ENCODE measurements at places on chromosomes 6 and 20. TPM values are rescaled to one million over a fixed set of nuclear protein-coding genes. Genes with fewer than 3 reads are reported as not detected.

The RIMS4 gene
- total RNA-seq = 13.8 TPM

The SYNCRIP gene
- 128 TPM for total RNA-seq

- no peak for DNase-seq
These were observed 77.9 kb upstream of the B3GAT2 start for GRCh38 chr6:71034563-71035345.

DNA sequence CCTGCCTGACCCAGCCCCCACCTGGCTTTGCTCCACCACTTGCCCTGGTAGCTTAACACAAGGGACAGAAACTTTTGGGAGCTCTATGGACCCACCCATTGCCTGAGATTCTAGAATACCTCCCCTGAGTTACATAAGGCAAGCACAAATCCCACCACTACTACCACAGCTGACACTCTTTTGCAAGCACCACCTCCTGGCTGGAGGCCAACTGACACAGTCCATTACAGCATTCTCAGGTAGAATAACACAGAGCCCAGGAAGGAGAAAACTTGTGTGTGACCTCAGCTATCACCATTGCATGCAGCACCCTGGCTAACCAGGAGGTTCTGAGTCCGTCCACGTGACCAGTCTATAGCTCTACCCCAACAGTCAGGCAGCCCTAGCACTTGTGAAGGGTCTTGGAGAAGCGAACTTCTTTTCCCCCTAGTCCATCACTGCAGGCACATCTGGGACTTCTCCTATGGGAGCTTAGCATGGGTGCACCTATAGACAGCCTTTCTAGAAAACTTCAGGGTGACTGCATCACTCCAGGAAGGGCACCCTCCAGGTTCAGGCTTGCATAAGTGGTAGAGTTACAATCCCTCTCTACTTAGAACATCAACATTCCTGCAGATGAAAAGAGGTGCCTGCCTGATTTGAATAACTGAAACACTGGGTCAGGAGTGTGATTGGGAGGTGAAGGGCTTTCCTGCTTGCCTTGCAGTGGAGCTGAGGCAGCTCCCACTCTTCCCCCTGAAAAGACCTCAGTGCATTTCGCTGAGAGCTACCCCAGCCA is 30.1 kb downstream of the CITED2 start:
- DNase-seq = peak; percentile 10

DNA sequence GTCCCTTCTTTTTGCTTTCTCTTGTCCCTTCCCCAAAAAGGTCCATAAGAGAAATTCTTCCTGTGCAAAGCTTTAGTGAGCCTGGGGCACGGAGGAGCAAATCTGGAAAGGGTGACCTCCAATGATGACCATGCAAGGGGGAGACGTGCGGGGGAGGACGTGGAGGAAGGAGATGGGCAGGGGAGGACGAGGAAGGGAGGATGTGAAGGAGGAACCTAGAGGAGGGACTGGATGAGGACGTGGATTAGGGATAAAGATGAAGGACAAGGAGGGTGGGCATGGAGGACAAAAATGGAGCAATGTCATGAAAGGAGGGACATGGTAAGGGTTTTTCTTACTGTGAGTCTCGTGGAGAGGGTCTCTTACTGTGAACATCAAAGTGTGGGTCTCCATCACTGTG is 139.5 kb downstream of the ERMARD start:
- no peak for DNase-seq

The ZFP57 gene
- not detected for total RNA-seq

The RIPOR3 gene
- total RNA-seq = 9.7 TPM

The CCNC gene
- total RNA-seq = 74.2 TPM

DNA sequence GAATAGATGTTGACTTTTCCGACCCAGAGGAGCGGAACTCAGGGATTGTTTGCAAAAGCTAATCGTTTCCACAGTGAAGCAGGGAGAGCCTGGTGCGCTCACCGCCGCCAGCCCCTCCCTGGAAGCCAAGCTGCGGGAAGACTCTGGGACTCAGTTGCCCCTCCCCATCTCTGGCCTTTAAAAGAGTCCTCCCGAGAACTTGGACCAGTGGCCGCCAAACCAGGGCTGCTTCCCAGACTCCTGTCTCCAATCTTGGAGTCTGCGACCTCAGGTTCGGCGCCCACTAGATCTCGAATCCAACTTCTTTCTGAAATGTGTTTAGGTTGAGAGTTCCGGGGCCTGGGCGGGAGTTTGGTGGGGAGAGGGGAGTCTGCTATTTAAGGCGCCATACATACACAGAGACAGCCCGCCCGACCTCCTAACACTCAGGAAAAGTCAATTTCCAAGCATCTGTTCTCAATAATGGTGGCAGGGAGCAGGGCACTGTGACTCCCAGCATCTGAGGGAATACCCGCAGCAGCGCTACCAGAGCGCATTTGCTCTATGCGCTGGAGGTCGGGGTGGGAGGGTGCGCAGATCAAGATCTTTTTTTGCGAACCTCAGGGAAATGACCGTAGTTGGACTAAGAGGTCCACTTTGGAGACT is 800 bp upstream of the GRIK2 start:
- peak; percentile 10 for DNase-seq

GRCh38 chr6:4066029-4066755 is 12.7 kb downstream of the FAM217A start:
- no peak for DNase-seq

The CST1 gene
- total RNA-seq = not detected

DNA sequence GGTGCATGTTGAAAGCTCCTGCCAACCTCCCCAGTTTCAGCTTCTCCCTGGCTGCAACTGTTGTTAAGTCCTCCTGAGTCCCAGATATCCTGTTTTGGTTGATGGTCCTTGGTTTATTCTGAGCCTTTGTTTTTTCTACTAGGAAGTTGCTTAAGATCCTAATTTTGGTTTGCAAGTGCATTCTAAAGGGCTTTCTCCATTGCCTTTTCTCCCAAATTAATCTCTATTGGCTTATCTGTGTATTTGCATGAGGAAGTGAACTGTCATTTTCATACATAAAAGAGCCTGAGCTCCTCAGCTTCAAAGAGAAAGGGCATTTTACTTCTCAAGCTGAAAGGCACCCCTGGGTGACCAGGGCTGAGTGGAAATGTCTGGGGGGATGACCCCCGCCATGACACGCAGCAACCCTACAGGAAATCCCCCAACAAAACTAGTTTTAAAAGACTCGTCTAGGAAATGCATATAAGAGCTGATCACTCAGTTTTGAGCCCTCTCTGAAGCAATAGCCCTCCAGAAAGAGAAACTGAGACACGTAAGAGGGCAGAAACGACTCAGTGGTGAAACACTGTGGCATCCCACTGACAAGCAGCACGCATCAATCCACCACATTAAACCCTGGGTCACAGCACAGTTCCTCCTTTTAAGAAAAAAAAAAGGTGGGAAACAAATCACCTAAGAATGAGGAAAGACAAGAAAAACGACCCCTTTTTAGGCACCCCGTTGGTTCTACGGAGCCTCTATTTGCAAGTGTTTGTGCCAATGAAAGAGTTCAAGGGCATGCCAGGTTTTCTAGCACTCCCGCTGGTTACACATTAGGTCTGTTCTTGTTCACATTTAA is 140.9 kb downstream of the THBS2 start:
- no peak for DNase-seq

The SLC35A1 gene
- total RNA-seq = 19.1 TPM

DNA sequence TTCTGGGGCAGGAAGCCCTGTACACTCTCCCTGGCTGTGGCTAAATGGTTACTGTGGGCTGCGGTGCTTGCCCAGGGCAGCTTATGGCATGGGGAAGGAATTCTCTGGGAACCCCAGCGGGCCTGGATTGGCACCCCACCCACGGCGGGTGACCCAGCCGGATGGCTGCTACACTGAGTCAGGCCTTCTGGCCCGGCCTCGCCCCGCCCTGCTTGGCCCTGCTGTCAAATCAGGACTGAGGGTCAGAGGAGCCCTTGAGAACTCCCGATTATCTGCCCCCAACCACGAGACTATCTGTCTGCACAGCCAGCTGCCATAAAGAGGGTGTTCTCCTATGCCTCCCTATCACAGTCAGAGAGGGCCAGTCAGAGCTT is 7.3 kb upstream of the ITPR3 start:
- no peak for DNase-seq

GRCh38 chr6:111530667-111531066 is 47.6 kb upstream of the REV3L start:
- no peak for DNase-seq

- peak; percentile 74 for DNase-seq
These were observed 817 bp downstream of the ME1 start for GRCh38 chr6:83429857-83430610.

The FNDC11 gene
- total RNA-seq = 0.39 TPM

The NKX2-4 gene
- 0.11 TPM for total RNA-seq

DNA sequence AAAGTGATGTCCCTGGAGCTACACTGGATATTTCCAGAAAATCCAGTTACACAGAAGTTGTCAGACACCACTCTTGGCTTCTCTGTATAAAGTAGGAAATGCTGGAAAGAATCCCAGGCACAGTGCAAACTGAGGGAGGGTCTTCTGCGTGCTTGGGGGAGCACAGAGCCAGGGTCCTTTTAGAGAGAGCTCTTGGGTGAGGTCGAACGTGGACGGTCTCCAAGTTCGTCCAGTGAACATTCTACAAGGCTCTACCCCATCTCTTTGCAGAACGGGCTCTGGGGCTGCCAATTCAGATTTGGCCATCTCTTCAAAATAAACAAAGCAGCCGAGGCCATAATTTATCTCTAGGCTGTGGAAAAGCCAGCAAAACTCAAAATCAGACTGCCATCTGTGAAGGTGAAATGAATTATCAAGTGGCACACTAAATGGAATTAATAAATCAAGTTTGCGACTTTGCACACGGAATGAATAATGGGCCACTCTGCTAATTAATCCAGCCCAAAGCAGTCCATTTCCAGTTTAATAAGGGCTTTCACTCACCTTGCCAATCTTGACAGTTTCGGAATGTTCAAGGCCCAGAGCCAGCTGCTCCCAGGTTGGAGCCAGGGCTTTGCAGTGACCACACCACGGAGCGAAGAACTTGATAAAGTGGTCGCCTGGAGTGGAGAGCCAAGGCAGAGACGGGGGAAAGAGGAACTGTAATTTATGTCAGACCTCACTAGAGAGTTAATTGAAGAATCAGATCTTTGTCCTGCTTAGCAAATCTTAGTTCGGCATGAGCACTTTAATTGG is 19.3 kb downstream of the TXNDC5 start:
- no peak for DNase-seq

DNA sequence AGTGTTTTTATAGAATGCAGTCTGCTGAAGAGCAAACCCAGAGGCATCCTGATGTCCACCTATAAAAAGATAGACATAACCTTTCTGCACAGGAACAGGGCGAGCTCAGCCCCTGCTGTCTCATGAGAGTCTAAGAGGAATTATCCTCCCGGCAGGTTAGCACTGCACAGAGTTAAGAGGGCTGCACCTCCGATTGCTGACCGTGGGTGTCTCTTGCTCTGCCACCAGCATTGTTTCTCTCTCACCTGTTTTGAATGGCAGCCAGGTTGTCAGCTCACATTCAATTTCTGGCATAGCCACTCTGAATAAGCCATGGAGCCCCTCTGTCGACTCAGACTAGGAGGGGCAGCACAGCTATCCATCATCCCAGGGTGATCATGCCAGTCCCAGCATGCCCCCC is 211.2 kb downstream of the PHACTR1 start:
- DNase-seq = no peak

The JPH2 gene
- total RNA-seq = 2.3 TPM

GRCh38 chr6:43699564-43700186 is 12.1 kb upstream of the MRPS18A start:
- DNase-seq = no peak

DNA sequence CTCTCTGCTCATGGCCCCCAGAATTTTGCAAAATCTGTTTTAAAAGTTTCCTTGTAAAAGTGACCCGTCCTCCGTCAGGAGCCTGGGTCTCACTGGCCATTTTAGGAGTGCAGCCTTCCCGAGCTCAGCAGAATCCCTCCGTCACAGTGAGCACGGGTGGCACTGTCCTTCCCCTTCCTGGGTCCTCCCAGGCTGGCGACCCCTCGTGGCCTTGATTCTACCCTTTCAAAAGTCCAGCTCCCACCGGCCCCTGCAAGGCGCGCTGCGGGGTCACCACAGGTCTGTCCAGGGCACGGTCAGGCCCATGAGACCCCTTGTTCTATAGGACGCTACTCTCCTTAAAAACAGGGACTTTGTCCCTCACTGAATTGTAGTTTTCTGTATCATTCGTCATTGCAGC is 112.7 kb downstream of the PSMB1 start:
- DNase-seq = no peak

DNA sequence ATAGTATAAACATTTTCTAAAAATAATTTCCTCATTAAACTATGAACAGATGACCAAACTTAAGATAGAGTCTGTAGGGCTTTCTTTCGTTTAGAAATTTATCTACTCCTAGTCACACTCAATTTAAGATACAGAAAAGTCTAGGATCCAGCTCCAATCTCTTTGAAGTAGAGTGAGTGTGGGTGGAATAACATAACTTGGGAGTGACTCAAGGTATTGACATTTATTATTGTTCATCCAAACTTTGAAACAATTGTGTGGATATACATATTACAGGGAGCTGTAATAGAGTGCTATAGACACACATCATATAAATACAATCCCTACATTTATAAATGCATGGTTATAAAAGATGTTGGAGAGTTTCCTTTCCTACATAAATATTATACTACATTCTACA is 715.2 kb upstream of the MANEA start:
- DNase-seq = no peak

DNA sequence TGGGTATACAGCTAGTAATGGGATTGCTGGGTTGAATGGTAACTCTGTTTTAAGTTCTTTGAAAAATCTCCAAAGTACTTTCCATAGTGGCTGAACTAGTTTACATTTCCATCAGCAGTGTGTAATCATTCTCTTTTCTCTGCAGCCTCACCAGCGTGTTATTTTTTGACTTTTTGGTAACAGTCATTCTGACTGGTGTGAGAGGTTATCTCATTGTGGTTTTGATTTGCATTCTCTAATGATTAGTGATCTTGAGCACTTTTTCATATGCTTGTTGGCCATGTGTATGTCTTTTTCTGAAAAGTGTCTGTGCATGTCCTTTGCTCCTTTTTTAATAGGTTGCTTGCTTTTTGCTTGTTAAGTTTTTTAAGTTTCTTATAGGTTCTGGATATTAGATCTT is 194.2 kb upstream of the PHACTR1 start:
- no peak for DNase-seq

DNA sequence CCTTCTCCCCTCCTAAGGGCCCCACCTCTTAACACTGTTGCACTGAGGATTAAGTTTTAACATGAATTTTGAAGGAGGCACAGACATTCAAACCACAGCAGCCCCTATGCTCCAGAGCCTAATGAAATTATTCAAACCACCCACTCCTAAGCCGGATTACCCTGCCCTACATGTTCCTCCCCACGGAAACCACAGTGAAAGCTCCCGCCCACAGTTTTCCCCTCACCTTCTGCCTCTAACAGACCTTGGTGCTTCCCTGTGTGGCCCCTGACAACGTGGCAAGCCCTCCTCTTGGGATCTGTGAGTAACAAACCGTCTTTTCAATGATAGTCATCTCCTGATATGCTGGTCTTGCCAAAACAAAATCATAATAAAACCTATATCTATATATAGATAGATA is 74.8 kb downstream of the RIN2 start:
- no peak for DNase-seq

GRCh38 chr6:9403736-9404135 is 968.4 kb upstream of the SLC35B3 start:
- no peak for DNase-seq

The OVOL2 gene
- total RNA-seq = 17.4 TPM

Measured in thyroid gland (tissue), 4 donors.